ENCODE measurements at places on chromosomes 3 and 15.

- DNase-seq, result peak; percentile 21
Observed at GRCh38 chr3:196641333-196642054, 2.0 kb downstream of the NRROS start.

GRCh38 chr3:151468284-151468917 lies 7.5 kb upstream of the IGSF10 start:
- no peak for DNase-seq

- no peak for DNase-seq
Observed at GRCh38 chr3:198113206-198114053, 153.4 kb downstream of the LMLN start.

DNA sequence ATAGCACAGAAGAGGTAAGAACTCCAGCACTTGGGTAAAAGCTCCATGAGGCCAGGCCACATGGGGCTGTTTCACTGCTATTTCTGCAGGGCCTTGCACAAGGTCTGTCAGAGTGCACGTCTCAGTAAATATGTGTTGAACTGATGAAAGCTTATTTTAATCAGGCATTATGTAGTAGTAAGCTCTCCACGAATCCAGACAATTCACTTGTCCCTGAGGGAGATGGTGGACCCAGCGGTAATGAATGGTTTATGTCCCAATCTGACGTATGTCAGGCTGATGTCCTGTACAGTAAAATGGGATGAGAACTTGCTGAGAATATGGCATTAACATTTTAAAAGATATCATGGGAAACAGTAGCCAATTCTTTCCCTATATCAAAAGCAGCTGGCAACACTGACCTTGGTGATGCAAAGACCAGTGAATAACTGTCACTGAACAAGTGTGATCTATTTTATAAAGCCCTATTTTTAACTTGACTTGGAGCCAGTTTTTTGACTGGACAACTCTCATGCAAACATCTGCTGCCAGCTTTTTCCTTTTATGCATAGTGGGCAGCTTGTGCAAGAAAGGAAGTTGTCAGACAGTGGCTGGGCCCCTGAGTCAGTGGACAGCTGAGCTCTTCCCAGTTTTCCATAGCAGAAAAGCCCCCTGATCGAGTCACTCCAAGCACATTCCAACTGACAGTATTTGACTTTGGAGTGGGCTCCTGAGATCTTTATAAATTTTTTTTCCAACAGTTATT lies 519.8 kb upstream of the MDFIC2 start:
- no peak for DNase-seq

DNA sequence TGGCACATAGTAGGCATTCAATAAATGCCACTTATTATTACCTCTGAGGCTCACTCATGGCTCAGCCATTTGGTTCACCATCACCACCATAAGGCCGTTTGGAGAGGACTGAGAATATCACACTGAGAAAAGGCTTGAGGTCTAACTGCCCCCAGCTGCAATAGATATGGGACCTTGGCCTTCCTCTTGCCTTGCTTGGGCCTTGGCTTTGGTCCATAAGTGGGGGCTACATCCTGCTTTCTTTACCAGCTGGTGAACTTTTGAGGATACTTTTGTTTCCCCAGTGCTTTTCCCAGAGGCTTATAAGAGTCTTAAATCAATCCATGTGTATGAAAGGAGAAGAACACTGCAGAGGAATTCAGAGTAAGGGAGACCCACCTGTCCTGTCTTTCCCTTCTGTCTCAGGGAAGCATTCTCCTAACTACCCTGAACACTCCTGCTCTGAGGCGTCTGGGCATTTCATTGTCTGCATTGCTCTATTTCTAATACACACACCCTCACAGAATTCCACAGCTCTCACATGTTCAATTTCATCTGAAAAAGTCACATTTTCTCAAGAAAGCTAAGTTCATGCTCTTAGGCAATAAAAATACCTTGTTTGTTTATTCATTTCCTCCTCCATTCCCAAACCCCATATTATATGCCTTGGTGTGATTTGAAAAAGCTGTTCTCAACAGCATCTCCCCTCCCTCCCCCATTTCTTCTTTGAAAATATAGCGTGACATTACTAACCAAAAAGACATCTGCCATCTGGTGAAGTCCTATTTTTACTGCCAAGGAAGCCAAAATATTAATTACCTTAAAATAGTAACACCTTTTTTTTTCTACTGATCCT lies 22.5 kb upstream of the KCNMB2 start:
- no peak for DNase-seq

DNA sequence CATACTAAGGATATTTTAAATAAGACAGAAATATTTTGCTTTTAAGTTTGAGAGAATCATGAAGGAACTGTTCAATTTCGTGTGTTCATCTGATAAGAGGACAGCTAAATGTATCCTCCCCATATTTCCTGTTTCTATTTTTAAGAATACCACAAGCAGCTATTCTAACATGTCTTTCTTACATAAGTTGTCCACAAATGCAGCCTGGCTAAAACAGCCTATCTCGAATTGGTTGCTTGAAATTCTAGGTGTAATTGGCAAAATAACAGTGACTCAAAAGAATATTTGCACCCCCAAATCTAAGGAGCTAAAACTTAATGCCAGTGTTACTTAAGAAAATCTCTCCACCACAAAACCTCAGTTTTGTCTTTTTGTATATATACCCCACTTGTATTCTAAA lies 35.0 kb downstream of the BTLA start:
- no peak for DNase-seq

- DNase-seq, result no peak
Observed at GRCh38 chr15:89130201-89130600, 41.9 kb downstream of the ABHD2 start.

- no peak for DNase-seq
Observed at GRCh38 chr15:66908744-66909095, 156.7 kb upstream of the SMAD3 start.

- no peak for DNase-seq
Observed at GRCh38 chr3:3127432-3128010, 781 bp downstream of the TRNT1 start.

DNA sequence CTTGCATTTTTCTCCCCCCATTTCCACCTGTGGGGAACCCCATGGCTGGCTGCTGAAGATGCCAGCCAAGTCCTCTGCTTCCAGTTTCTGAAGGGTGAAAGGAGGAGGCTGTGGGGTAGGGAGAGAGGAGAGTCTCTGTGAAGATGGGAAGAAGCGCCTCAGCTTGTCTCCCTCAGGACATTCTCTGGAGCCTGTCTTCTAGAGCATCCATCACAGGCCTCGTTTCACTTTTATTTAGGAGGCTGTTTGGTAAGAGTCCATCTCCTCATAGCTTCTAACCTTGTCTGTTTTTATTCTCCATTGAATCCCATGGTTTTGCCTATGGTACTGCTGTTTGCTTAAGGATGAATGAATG lies 8.8 kb upstream of the LCTL start:
- no peak for DNase-seq

GRCh38 chr15:39641191-39641889 lies 60.5 kb downstream of the THBS1 start:
- no peak for DNase-seq
